ENCODE measurements at places on chromosomes 3 and 15.

- no peak for DNase-seq
Observed at GRCh38 chr3:176967522-176967921, 229.8 kb downstream of the TBL1XR1 start.

DNA sequence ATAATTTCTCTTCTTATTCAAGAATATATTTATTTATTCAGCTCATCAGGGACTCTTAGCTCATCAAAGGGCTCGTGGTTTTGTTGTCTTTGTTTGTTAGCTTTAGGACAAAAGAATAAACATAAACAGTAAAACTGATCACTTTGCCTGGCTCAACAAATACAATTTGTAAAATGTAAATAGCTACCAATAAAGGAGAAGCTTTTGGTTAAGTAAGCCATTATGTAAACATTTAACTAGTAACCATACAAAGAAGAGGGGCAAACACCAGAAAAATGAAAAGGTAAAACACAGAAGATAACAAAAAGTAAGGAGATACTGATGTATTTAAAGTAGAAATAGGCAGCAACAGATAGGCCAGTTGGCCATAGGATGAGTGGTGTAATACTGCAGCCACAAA, 761.7 kb downstream of the ROBO1 start:
- no peak for DNase-seq

GRCh38 chr3:149473357-149474249, 894 bp upstream of the TM4SF4 start:
- DNase-seq: peak; percentile 7

- no peak for DNase-seq
Observed at GRCh38 chr3:58386626-58387365, 46.8 kb downstream of the PDHB start.

DNA sequence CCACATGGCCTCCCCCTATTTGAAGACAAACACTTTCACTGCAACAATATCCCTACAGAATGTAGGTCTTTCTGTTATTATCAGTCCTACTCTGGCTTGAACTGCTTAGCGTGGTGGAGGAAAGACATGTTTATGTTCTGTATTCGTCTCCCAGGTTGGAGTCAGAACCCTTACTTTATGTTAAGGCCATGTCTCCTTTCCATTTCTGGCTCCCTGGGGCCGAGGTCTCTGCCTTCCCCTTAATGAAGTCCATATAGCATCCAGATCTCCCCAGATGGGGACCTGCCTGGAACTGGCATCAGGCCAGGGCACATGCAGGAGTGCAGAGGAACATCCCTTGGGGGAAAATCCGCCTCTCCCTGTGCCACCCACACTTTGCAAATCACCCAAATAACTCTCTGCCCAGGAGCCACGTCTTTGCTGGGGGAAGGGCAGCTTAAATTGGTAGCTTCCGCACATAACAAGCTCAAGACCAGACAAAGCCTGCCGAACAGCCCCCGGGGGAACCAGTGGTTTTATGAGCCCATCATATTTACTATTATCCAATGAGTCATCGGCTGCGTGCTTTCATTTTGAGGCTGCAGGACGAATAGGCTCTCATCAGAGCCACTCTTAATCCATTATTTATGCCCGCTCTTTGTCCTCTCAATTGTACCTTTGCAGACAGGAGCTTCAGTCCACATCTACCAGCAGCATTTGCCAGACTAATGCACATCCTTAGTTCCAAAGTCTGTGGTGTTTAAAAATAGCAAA, 237.0 kb downstream of the UACA start:
- DNase-seq: no peak

DNA sequence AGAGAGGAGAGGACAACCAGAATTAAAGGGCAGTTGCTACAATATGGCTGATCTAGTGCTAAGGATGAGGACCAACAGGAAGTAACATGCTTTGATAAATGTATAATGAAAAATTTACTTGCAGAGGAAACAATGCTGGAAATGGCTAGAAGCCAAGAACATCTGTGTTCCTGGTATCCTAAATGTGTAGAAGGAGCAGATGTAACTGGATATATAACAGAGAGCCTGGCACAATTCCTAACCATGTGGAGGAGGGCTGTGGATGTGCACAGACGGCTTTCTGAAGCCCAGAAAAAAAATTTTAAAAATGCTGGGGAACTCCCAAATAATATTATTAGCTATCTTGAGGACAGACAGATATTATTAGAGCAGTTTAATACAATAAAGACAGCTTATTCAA, 159.4 kb upstream of the GBE1 start:
- no peak for DNase-seq

DNA sequence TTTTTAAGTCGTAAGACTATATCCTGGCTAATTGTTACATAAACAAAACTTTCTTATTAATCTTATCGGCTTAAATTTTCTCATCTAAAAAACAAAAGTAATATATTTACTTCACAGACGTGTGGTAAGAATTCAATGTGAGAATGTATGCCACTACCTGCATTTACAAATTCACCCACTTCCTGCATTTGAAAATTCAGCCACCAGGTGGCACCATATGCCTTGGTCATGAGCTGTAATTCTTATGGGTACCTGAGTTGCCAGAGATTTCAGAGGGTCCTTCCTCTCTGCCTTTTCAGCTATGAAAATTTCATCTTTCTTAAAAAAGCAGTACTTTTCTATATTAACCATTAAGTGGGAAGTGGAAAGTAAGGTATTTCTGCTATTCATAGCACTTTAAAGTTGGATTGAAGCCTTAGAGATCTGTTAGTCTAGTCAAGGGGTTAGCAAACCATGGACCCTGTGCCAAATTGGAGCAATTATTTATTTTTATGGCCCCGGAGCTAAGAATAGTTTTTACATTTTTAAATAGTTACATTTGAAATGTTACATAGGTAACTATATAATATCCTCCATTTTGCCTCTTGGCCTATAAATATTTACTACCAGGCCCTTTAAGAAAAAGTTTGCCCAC, 127.8 kb downstream of the HCN4 start:
- no peak for DNase-seq

DNA sequence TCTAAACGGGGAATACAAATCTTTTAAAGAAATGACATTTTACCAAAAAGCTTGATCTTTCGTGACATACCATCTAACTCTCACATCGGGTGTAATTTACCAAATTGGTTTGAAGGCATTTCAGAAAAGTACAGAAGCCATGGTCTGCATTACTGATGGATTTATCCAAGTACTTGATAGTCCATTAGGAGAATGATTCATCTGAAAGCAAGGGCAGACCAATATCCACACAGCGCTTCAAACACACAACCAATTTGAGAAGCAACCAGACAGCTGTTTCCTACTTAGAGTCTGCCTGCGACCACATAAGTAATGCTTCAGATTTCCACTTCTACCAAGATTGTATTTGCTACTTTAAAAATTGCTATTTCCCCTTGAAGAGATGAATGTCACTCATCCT, 697.6 kb upstream of the ALCAM start:
- DNase-seq: no peak

- DNase-seq: no peak
Observed at GRCh38 chr15:38260077-38260476, 7.4 kb downstream of the SPRED1 start.

DNA sequence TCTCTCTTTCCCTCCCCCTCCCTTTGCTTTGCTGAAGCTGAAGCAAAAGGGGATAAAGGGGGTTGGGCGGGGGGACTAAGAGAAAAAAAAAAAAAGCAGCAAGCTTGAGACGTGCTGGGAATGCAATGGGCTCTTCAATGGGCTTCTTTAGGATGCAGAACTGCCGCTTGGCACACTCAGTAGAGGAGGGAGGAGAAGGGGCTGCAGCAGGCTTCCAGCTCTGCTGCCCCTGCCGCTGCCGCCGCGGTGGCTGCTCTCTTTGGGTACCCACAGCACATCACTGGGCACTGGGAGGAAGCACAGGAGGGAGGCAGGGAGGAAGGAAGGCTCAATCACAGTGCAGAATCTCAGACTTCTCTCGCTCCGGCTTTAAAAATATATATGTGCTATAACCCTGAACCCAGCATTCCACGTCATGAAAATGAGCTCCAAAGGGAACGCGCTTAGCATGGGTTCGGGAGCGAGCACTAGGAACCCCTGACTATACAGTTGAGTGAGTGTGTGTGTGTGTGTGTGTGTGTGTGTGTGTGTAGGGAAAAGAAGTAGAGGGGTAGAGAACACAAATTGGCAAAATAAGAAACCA, 3.5 kb downstream of the SLITRK3 start:
- no peak for DNase-seq

- no peak for DNase-seq
Observed at GRCh38 chr15:73141216-73141900, 89.1 kb downstream of the NEO1 start.

DNA sequence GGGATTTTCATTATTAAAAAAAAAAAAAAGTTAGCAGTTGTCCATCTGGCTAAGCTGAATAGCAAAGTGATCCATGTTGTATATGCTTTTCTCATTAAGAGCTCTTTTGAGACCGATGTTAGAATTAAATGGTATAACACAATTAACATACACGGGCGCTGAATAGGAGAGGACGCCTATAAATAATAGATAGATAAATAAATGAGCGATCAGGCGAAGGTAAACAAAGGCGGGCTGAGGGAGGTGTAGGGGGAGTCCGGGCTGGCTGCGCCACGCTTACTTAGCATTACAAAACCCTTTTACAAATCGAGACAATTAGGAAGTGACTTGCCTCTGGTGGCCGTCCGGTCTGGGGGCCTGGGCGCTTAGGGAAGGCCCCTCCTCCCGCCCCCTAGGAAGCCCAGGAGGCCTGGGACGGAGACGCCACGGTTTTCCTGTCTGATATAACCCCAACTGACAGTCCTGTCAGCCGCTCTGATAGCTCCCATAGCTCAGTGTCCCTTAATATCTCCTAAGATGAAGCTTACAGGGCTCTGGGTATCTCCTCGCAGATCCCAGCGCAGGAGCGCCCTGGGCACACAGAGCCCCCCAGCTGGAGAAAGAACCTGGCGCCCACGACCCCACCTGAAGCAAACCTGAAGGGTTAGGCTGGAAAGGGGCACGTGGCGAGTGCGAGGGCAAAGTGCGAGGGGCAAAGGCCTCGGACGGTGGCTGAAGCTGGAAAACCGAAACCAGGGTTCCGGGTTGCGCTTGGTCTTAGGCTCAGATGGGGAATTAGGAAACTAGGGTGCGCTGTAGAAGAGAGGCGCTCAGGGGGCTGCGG, 3.6 kb downstream of the SOX14 start:
- no peak for DNase-seq

DNA sequence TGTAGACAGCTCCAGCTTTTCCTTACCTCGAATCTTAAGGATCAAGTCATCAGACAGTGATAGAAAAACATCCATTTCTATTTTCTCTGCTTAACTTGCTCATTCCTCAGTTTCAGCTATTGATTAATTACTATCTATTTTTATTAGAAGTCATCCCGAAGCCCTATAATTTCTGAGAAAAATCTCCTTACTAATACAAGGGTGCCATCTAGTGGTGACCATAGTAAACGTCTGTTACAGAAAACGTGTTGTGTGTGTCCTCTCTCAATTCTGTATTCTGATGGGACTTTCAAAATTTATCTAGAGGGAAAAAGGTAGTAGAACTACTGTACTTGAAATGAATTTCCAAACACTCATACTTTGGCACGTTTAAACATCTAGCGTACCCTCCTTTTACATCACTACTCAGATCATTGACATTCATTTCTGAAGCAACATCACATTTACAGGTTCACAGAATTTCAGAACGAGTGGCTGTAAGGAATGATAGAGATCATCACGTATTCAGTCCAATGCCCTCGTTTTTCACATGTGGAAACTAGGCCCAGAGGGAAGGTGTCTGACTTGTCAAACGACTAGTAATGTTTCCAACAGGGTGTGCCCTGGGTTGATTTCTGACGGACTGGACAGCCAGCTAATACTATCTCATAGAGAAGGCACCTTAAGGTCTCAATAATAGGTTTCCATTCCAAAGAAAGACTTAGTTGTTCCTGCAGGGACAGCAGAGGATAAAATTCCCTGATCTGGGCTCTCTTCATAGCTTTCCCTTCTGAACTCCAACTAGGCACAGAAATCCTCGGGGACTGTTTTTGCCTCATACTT, 25.6 kb downstream of the HACD2 start:
- no peak for DNase-seq

GRCh38 chr15:35078221-35078915, 6.7 kb downstream of the NANOGP8 start:
- DNase-seq: no peak

DNA sequence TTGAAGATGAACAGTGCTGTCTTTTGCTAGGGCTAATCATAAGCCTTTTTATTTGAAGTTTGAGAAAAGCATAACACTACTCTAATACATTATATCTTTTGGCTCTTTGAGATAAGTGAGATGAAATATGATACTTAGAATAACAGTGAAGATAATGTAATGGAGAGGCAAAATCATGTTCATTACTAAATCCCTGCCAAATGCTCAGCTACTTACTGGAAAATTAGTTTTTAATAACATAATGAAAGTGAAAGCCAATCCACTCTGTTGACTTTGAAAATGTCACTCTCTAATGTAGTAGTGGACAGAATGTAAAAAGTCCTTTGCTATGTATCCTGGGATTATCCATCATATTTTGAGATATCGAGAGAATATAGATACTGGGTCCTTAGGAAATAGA, 35.9 kb upstream of the MYH15 start:
- DNase-seq: no peak

DNA sequence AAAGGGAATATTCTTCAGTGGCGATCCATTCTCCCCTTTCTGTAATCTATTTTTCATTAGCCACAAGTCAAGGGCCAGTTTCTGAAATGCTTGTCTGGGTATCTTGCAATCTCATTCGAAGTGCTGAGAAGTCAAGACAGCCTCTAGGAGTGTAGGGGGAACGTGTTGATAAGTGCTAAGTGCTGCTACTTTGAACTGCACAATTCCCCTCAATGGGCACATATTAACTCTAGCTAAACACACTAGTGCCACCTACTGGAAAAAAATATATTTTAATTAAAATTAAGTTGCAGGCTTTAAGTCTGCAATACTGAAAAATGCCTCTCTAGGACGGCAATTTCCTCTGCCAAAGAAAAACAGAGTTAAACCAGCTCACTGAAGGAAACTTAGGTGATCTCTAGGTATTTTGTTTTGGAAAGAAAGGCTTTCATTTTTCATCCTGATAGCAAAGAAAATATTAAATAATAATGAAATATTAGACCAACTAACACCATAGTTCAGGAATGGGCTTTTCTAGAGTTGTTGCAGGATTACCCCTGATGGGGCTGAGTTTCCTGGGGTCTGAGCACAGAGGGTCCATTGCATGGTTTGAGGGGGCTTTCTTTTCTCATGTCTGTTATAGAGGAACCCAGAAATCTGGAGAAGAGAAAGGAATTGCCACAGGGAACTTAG, 181.9 kb upstream of the KBTBD8 start:
- DNase-seq: no peak

- no peak for DNase-seq
Observed at GRCh38 chr15:39942101-39942752, 8.3 kb downstream of the EIF2AK4 start.

- DNase-seq: no peak
Observed at GRCh38 chr15:88813960-88814359, 10.7 kb downstream of the ACAN start.

DNA sequence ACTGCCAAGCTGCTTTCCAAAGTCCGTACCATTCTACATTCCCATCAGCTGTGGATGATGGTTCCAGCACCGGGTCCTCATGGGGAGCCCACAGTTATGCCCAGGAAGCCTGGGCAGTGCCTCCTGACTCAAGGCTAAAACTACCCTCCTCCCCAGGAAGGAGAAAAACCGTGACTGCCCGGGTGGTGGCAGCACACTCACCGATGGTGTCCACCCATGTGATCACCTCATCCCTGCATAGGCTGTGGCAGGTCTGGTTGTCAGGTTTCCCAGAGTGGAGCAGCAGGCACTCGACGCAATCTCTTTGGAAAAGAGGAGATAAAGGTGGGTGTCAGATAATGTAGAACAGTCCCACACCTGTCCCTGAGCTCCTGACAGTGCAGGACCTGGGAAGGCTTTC, 38.6 kb downstream of the UMPS start:
- no peak for DNase-seq
